Activated CD4-positive, alpha-beta T cell treated with anti-CD3 and anti-CD28 coated beads, Interleukin-2, amount 10 ng/mL, durations not matched to agents 24 days and 14 days (primary cell): ENCODE measurements at places on chromosomes 7 and 10. TPM values are rescaled to one million over a fixed set of nuclear protein-coding genes. Genes with fewer than 3 reads are reported as not detected.

Gene PAX4
- not detected in 2 replicates for total RNA-seq

Gene FBXO24
- total RNA-seq: 0.38 and 0.42 TPM in 2 replicates

Gene IFT22
- 5.9 and 6.6 TPM in 2 replicates for total RNA-seq

Gene GIMAP4
- total RNA-seq: 61.1 and 62.7 TPM in 2 replicates

Gene UCN3
- total RNA-seq: not detected in 2 replicates

Gene JCAD
- total RNA-seq: 0.19 and 0.21 TPM in 2 replicates
